ENCODE measurements at places on chromosomes 6 and 20.

DNA sequence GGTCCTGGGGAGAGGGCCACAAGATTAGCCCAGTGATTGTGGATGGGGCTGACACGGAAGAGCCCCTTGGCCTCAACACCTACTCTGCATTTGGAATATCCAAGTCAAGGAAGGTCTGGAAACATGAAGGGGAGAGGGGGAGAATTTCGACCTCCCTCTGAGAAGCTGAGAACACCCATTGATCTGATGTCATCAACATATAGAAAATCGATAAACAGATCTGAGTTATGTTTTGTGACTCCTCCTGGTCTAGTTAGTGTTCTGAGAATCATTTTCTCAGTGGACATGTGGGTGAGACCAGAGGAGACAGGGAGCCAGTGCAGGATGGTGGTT lies 108.0 kb downstream of the SLC22A3 start:
- no peak for DNase-seq

- DNase-seq: peak; percentile 71
Measured at GRCh38 chr20:63150911-63151531, 64.9 kb downstream of the YTHDF1 start.

DNA sequence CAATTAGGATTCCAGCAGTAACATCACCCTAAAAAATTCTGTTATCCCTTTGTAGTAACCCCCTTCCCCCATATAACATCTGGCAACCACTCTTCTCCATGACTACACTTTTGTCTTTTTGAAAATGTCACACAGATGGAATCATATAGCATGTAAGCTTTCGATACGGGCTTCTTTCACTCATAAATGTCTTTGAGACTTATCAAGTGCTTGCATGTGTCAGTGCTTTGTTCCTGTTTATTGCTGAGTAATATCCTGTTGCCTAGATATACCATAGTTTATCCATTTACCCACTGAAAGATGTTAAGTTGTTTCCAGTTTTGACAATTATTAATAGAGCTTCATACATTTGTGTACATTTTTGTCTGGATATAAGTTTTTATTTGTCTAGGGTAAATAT lies 10.4 kb upstream of the SNPH start:
- no peak for DNase-seq

DNA sequence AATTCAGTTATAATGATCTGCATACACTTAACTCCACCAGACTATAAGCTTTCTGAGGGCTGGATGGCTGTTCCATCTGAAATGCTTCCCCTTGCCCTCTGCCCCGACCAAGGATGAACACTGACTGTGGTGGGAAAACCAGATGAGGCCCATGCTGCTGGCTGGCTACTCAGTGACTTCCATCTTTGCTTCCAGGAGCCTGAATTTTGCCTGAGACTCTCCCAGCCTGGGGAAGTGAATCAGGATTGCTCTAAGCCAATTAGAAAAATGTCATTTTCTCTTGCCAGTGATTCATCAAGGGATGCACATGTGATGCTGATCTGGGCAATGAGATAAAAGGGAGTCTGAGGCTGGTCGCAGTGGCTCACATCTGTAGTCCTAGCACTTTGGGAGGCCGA lies 1.7 kb upstream of the TOMM34 start:
- DNase-seq: no peak

DNA sequence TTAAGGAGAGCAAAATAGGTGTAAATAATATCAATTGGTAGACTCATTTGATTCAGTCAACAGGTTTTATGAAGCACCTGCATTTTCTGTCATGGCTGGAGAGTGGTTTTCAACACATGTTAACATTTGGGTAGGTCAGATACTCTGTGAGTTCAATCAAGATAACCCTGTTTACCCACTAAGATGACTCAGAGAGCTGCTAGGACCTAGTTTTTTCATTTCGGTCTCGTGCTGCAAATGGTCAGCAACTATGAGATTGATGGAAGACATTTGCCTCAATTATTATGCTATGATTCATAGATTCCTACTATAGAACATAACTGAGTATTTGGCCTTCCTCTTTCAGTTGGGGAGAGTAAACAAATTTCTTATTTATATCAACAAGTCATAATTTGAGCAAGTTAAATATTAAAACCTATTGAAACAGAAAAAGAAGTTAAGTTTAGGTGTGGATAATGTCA lies 391.4 kb upstream of the CITED2 start:
- peak; percentile 37 for DNase-seq

DNA sequence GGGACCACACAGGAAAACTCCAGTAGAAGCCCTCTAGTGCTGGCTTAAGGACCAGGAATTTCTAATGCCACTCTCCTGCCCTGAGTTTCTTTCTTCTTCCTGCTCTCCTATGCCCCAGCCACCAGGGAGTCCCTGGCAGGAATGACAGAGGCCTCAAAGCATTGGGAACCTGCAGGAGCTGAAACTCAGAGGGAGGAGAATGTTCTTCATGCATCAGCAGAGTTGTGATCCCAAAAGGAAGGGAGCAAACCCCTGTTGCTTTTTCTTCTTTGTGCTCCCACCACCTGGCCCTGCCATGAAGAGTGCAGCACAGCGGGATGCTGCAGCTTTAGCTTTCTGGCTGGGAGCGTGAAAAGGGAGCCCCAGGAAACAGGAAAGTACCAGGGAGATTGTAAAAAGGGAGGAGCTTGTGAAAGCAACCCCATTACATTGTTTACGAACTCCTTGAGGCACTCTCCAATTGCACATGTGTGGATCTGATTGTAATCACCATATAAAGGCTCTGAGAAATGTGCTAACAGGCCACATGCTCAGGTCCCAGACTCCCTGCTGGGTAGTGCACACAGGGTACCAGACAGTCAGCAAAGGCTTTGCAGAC lies 34.7 kb upstream of the FKBP1A start:
- peak; percentile 31 for DNase-seq

DNA sequence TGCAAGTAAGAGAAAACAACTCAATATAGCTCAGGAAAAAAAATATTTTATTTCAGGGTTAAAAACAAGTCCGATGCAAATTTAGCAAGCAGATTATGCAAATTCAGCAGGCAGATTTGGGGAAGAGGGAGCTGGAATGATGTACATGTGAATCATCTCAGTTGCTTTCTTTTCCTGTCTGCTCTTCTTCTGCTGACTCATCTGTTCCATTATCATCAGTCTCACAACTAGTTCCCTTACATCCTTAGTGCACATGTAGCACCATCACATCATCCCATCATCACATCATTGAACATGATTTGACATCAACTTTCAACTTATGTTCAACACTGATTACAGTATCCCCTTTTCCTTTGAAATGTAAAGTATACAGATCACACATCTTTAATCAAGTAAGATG lies 11.5 kb upstream of the DEFB113 start:
- DNase-seq: peak; percentile 4

DNA sequence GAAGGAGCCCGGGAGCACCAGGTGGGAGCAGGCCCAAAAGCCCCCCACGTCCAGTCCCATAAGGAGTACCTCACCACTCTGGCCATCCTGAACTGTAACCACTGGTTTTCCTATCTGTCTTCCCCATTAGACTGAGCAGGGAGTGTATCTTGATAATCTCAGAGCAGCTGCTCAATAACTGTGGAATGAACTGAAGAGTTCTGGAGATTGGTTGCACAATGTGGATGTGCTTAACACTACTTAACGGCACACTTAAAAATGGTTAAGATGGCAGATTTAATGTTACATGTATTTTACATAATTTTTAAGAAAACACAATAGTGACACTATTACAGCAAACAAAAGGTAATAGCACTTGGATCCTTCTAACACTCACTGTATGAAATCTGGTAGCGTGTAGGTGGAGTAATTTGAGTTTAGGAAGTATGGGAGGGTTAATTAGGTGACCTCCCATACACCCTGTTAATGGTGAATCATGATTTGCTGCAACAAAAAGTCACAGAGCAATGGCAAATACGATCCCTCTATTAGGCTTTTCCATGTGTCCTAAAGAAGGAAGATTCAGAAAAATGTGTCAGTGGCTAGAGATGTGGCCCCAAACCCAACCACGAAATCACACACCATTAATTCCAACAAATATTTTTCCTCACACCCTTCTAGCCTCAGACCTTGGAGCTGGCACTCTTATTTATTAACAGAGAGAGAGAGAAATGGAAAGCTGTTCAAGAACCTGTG lies 18.4 kb downstream of the TRAM2 start:
- no peak for DNase-seq

GRCh38 chr6:156773935-156774852 lies 3.0 kb upstream of the ARID1B start:
- peak; percentile 32 for DNase-seq

DNA sequence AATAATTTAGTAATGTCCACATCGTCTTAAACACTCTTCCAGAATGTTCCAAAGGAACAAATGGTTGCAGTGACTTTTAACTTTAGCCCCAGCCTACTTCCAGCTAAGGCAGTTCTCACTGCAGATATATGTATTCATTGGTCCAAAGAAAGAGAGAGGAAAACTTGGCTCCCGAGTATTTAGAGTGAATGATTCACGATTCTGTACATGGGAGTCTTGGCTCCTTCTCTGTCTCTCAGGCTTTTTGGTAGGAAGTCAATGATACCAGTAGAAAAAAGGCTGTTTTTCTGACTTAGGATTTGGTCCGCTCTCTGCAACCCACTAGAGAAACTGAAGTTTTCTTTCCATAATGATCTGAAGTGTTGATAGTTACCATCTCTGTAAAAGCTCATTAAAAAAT lies 38.6 kb downstream of the E2F3 start:
- DNase-seq: no peak

- peak; percentile 78 for DNase-seq
Measured at GRCh38 chr6:39213195-39213920, 15.9 kb downstream of the KCNK5 start.

GRCh38 chr20:3237958-3238615 lies 903 bp downstream of the SLC4A11 start:
- no peak for DNase-seq

- DNase-seq: no peak
Measured at GRCh38 chr6:56482525-56482924, 160.2 kb downstream of the DST start.

GRCh38 chr20:12434672-12435071 lies 517.0 kb downstream of the BTBD3 start:
- DNase-seq: no peak

GRCh38 chr20:8394308-8394945 lies 262.4 kb downstream of the PLCB1 start:
- DNase-seq: peak; percentile 94

DNA sequence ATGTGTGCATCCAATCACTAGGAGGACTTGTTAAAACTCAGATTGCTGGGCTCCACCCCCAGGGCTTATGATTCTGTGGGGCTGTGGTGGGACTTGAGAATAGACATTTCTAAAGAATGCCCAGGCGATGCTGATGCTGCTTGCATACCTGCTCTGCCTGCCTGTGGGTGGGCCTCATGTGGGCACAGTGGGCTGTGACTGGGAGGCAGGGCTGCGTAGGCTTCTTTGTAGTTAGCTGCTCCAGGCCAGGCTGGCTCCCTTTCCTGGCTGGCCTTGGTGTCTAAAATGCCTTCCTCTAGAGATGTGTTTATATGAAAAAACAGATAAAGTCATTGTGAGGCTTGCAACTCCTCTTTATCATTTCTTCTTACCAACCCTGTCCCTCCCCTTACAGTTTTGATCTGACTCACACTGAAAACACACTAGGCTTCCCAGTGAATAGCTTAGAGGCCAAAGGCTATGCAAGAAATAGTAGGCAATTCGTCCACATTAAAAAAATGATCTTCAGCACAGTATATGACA lies 495.5 kb upstream of the MAP3K7 start:
- no peak for DNase-seq

GRCh38 chr6:38489951-38490350 lies 149.8 kb downstream of the BTBD9 start:
- DNase-seq: no peak

GRCh38 chr6:170459451-170459850 lies 93.7 kb downstream of the PSMB1 start:
- DNase-seq: peak; percentile 90

- DNase-seq: no peak
Measured at GRCh38 chr6:108752733-108753590, 95.3 kb upstream of the ARMC2 start.

GRCh38 chr6:37202788-37203491 lies 33.0 kb downstream of the PIM1 start:
- no peak for DNase-seq

GRCh38 chr6:88780714-88781389 lies 182.6 kb downstream of the RNGTT start:
- DNase-seq: peak; percentile 83

DNA sequence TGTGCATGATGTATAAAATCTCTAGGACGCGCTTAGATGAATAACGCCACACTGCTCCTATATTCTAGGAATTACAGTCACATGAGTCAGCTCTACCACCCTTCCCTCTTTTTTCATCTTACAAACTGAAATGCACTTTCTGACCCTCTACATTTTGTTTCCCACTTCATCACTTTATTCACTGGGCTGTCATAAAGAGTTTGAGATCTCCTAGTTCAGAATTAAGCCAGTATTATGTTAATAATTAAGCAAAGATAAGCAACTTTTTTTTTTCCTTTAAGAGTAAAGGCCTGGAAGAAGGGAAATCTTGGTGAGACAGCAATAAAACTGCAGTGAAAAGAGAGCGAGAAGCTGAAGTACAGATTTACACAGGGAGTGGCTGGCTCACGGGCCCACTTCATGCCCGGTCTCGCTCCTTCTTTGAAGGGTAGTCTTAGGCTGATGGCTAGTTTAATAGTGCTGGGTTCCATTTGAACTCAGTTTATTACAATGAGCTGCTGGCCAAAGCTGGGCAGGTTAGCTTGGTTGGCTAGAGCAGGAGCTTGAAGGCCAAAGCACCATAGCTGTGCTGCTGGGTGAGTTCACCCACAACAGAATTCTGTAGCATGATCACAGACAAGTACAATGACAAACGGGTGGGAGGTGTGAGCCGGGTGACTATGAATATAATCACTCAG lies 110.6 kb downstream of the MAP7 start:
- no peak for DNase-seq

- peak; percentile 96 for DNase-seq
Measured at GRCh38 chr6:7165890-7166267, 58.1 kb downstream of the RREB1 start.

DNA sequence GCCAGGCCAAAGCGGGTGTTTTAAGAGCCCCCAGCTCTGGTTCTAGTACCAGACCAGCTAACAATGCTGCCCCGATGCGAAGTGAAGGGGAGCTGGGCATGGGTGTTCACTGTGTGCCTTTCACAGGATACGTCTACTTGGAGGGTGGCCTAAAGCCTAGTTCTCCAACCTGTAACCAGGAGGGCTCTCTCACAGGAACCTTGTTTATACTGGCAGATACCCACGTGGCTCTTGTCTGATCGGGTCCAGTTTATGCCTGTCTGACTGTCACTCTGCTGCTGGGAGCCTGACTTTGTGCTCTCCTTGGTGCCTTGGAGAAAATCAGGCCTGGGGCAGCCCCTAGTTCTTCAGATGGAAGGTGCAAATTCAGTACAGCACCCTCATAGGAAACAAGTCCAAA lies 60.2 kb upstream of the RNF144B start:
- DNase-seq: no peak

DNA sequence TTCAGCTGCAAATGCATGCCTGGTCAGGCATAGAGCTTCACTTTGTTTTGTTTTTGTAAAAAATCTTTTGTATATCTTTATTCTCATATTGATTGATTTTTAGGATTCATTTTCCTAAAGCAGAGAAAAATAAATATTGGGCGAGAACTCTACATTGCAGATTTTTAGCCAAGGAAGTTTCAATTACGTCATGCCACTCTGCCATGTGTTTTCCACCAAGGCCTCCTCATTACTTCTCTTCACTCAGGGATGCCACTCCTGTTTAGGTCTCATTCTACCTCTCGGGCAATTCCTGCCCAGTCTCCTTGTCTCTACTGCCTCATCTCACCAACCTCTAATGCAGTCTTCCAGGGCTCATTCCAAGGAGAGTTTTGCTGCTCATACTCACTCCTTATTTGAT lies 497.3 kb upstream of the SPTLC3 start:
- DNase-seq: no peak

GRCh38 chr6:160691617-160692016 lies 10.4 kb upstream of the PLG start:
- no peak for DNase-seq

GRCh38 chr6:45737331-45738056 lies 278.2 kb downstream of the CLIC5 start:
- no peak for DNase-seq

Measured in NB4 (cell line).